ENCODE measurements at places on chromosomes 13 and 19.

- no peak for DNase-seq
These were observed 6.4 kb downstream of the CEACAM3 start for GRCh38 chr19:41802770-41803169.

GRCh38 chr13:93552596-93552995 is 326.0 kb downstream of the GPC6 start:
- no peak for DNase-seq

DNA sequence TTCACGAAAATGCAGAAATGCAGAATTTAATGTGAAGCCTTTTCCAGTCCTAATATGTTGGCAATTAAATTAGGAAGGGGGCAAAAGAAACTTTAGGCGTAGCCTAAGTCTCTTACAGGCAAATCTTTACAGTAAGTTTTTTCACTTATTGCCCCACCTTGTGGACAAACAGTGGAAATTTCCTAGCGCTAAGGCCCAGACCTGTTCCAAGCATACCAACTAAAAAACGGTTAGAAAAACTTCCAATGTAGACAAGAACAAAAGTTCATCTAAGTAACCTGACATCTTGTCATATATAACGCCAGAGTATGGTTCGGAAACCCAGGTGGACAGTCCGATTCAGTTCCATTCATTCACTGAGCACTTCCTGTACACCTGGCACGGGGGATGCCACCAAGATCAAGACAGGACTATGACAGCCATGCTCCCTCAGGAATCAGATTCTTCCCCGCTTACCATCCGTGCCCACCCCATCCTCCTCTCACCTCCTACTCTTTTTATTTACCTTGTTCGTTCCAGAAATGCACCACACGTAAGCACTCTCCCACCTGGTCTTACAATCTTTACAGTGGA is 4.9 kb downstream of the ZAR1L start:
- no peak for DNase-seq

DNA sequence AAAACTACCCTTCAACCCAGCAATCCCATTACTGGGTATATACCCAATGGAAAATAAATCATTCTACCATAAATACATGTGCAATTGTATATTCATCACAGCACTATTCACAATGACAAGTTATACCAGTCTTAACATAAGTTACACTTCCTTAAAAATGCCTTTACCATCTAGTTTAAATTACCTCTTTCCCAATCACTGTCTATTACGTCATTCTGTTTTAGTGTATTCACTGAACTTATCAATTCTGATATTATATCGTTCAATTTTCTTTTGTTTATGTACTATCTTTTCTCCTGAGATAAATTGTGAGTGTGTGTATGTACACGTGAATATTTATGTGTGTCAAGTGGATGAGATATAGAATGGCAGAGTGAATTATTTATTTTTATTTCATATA is 1416.8 kb downstream of the OLFM4 start:
- no peak for DNase-seq

DNA sequence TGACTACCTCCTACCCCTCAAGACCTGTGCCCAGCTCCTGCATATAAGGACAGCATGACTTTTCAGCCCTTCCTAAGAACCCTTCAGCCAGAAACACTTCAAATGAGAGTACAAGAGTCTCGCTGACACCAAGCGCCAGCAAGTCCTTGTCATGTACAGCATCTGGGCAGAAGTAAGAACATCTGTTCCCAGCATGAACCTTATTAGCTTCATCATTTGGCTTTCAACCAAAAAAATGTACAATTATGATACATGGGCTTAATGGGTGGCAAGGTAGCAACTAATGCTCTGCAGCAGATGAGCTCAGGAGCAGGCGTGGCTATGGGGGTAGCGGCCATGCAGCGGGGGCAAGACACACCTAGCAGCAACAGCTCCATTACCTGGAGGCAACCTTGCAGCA is 487.6 kb downstream of the COG6 start:
- DNase-seq: no peak

GRCh38 chr19:46697204-46697960 is 19.5 kb downstream of the PRKD2 start:
- DNase-seq: peak; percentile 86

All from NCI-H1048 (cell line).